Stromal cell of bone marrow (primary cell): ENCODE measurements at places on chromosomes 6 and 20.

- no peak for DNase-seq
Observed at GRCh38 chr6:72703093-72703492, 81.2 kb downstream of the KCNQ5 start.

DNA sequence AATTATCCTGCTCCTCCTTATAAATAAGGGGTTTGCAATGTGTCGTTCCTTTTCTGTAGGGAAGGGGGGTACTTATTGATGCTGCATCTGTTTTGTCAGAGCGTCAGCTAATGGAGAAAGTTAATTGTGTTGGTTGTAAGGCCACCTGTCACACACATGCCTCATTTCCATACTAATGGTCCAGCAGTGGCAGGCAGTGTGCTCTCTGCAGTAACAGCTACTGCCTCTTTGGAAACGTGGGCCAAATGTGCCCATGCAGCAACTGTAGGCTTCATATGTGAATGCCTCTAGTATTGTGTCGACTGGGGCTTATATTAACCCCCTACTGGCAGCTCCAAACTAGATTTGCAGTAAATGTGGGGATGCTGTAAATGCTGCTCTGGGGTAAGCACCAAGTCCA is 56.3 kb upstream of the OLIG3 start:
- DNase-seq = no peak

GRCh38 chr6:20438462-20439070 is 36.9 kb downstream of the E2F3 start:
- DNase-seq = no peak

- no peak for DNase-seq
Observed at GRCh38 chr6:101582792-101583191, 189.3 kb downstream of the GRIK2 start.

DNA sequence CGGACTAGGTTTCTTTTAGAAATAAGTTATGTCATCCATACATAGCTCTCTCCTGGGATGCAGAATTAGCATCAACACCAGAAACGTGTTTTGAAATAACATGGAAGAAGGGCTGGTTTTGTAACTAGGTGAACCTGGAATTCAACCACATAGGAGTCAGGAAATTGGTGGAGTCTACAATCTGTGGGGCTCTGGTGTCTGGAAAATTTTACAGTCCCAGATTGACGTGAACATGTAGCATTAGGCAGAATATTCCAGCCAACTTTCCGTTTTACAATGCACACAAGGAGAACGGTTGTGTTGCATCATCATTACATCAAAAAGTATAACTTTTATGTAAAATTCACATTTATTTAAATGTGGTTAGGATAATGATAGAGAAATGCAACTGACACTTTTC is 1.9 kb downstream of the KCNQ5 start:
- no peak for DNase-seq

- no peak for DNase-seq
Observed at GRCh38 chr20:23161244-23161891, 75.2 kb upstream of the CD93 start.

DNA sequence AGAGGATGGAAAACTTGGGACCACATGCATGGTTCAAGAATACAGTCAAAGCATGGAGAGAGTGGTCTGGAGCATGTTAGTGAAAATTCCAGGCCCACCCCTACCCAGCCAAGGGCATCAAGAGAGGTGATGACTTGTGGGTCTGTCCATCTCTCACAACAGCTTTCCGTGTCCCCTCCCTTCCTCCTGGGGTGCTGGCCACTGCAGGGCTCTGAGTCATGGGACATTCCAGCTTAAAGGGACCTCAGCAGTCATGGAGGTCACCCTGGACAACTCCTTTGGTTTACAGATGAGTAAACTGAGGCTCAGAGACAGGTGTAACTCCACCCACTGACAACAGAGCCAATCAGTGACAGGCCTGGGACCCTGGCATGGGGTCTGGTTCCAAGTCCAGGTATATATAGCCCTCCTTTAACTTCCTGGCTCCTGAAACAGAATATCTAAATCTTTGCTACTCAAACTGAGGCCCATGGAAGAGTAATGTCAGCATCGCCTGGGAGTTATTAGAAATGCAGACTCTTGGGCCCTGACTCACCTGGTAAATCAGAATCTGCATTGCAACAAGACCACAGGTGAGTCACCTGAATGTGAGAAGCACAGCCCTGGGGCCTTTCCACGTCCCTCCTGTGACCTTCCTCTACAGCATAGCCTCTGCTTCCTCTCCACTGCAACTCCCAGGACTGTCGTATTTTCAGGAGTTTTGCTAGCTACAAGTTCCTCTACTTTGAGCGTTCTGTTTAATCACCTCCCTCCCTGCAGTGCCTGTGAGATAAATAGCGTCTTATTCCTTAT is 170.2 kb downstream of the ZDHHC14 start:
- DNase-seq = no peak

GRCh38 chr20:53922901-53923314 is 147.5 kb downstream of the BCAS1 start:
- DNase-seq = no peak

DNA sequence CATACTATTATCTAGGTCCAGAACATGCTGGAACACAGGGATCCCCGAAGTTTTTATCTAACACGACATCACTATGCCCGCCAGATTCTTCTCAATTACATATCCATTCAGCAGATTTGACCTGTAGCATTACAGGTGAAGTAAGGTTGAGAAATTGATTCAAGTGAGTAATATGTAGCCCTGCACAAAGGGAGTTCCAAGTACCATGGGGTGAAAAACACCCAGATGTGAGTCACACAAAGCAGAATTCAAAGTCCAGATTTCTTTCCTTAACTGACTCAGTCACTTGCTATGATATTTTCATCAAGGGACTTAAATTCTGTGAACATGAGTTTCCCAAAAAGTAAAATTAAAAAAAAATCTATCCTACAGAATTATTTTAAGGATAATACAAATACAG is 655.4 kb upstream of the PTCHD4 start:
- peak; percentile 64 for DNase-seq

DNA sequence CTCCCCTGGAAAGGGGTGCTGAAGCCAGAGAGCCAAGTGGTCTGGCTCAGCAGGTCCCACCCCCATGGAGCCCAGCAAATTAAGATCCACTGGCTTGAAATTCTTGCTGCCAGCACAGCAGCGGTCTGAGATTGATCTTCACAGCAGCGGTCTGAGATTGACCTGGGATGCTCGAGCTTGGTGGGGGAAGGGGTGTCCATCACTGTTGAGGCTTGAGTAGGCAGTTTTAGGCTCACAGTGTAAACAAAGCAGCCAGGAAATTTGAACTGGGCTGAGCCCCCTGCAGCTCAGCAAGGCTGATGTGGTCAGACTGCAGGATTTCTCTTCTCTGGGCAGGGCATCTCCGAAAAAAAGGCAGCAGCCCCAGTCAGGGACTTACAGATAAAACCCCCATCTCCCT is 41.3 kb upstream of the B3GAT2 start:
- DNase-seq = no peak

DNA sequence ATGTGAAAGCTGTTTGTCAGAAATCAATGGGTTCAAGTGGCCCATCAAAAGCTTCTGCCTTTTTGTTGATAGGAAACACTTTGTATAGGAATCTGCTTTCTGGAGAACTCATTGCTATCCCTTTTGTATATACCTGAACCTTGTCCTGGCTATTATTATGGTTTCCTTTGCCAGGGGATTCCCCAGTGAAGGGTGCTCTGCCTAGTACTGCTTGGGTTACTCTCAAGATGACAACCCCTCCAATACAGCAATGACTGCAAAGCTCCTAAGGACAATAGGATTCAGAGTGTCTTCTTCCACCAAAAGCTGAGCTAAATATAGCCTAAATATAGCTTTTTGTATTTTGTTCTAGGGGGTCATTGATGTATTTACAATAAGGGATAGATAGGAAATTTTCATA is 54.0 kb upstream of the PTPRK start:
- DNase-seq = no peak

GRCh38 chr6:91569071-91569470 is 982.2 kb upstream of the MAP3K7 start:
- no peak for DNase-seq

DNA sequence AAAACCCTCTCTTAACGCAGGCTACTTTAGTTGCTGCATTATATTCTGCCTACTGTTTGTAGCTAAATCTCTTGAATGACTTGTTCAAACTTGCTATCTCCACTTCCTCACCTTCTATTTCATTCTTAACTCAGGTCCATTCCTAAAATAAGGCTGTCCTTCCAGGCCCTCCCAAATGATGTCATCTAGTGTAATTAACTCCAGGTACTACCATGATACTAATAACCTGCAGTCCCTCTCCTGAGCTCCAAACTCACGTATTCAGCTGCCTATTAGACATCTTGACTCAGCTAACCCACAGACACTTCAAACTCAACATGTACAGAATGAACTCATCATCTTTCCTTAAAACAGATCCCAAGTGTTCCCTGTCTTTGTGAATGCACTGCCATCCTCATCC is 10.5 kb upstream of the TOP1 start:
- DNase-seq = no peak

DNA sequence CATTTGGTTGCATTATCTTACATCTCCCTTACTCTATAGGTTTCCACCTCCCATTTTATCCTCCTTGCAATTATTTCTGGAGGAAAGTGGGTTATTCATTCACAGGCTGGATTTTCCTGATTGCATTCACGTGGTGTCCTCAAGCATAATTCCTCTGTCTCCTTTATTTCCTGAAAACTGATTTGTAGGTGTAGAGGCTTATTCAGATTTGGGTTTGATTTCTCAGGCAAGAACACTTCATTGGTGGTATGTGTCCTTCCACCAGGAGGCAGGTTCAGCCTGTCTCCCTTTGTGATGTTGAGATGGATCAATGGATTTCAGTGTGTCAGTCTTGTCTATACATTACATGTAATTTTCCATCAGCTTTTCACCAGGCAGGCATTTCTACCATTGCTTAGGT is 17.3 kb downstream of the DNPH1 start:
- no peak for DNase-seq

DNA sequence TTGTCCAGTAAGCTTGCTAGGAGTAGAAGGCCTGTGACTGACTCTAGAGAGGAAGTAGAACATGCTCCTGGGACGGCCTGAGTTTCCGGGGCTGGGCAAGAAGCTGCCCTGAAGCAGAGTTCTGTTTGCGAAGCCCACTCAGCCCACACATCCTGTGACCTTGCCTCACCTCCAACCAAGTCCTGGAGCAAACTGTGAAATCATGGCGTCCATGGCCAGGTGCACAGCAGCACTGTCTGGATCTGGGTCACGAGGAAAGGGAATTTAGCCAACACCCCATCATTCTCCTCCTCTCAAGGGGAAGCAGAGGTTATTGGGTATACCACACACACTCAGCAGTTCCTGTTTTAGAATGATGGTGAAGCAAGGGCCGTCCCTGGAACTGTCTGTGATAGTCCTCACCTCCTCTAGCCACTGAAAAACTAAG is 87.5 kb downstream of the CRYBG1 start:
- DNase-seq = no peak

GRCh38 chr20:45407067-45407745 is 883 bp upstream of the DBNDD2 start:
- no peak for DNase-seq

DNA sequence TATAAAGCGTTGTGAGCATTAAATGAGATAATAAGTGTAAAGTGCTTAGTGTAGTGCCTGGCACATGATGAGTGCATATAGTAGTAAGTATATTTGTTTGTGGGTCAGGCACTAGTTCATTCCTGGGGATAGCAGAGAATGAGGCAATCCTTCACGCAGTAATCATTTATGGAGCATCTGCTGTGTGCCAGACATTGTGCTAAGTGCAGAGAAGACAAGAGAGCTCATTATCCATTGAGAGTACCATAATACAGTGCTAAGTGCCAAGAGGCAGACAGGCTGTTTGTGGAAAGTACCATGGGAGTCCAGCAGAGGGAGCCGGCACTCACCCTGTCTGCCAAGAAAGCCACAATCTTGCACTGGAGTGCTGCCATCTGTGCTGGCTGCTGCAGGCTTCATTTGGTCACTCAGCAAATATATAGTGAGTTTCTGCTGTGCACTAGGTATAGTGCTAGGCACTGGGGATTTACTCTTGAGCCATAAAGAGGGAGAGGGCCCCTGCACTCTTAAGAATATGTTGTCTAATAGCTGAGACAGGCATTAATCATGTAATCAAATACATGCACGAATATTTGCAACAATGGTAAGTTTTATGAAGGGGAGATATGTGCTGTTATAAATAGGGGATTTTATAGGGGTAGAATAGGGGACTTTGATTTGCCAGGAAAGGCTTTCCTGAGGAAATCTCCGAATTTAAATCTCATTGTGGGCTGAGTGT is 12.9 kb upstream of the MROH8 start:
- DNase-seq = peak; percentile 82

GRCh38 chr6:113671421-113671820 is 185.7 kb upstream of the MARCKS start:
- DNase-seq = no peak

- no peak for DNase-seq
Observed at GRCh38 chr20:49349694-49350252, 71.9 kb upstream of the ZNFX1 start.

- no peak for DNase-seq
Observed at GRCh38 chr6:15653581-15653980, 9.2 kb downstream of the DTNBP1 start.

DNA sequence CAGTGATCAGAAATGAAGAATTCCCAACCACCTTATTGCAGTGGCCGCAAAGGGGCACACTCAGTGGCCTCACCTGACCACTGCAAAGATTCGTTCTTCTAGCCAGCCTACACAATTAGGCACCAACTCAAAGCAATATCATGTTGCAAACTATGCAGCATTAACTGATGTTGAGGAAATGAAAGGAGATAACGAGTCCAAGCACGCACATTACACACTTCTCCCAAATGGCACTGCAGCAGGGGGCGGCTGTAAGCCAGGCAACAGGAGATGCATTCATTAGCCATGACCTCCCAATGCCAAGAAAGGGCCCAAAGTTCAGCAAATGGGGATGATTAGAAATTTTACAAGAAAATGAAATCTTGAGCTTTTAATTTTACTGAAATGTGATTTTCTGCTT is 39.3 kb downstream of the ATXN1 start:
- DNase-seq = no peak

GRCh38 chr20:57071954-57072583 is 194.4 kb downstream of the BMP7 start:
- DNase-seq = no peak

GRCh38 chr20:60573003-60573680 is 614.9 kb downstream of the CDH26 start:
- peak; percentile 21 for DNase-seq

- DNase-seq = no peak
Observed at GRCh38 chr6:152815230-152815872, 64.8 kb downstream of the VIP start.

DNA sequence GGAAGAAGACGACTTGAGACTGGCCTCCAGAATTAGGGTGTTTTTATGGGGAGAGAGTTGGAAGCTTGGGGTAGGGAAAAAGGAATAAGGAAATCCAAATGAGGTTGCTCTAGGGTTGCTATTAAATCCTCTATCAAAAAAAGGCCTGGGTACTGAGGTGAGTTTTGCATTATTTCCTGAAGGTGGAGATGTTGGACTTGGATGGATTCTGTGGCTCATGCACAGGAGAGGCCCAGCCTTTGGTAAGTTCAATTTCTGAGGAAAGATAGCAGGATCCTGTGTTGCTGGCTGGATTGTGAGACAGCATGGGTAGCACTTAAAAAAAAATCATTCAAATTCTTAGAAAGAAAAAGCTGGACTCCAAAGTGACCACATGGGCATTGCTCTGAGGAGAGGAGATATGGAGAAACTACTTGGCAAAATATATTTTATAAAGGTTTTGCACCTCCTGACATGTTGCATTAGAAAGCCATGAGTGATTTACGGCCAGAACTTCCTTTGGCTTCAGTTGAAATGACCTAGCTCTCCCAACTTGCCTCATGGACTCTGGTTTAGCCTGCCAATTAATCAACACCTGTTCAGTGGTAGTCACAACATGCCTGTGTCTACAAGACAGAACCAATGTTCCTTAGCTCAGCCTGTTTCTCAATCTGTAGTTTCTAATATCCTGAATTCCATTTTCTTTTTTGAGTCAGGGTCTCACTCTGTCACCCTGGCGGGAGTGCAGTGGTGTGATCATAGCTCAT is 152.1 kb upstream of the RALGAPA2 start:
- no peak for DNase-seq
